ENCODE measurements at places on chromosomes 13 and 19.

- no peak for DNase-seq
These were observed 3.1 kb downstream of the CARS2 start for GRCh38 chr13:110702591-110703526.

DNA sequence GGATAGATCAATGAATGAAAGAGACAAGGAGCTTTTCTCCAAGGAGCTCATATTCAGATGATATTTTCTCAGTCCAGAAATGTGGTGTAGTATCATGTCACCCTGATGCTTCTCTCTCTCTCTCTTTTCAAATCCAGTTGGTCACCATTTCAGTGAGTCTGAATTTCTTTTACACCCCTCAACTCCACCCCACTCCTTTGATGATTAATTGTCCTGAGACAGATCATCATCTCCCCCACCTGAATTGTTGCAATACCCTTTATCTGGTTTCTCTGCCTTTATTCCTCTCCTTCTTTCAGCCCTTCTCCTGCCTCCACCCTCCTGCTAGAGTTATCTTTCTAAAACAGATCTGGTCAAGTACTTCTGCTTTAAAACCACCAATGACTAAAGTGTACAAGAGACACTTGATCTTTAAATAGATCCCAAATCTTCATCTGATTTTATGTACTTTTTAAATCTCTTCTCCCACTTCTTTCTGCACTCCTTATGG lies 299.8 kb downstream of the KLF5 start:
- no peak for DNase-seq

DNA sequence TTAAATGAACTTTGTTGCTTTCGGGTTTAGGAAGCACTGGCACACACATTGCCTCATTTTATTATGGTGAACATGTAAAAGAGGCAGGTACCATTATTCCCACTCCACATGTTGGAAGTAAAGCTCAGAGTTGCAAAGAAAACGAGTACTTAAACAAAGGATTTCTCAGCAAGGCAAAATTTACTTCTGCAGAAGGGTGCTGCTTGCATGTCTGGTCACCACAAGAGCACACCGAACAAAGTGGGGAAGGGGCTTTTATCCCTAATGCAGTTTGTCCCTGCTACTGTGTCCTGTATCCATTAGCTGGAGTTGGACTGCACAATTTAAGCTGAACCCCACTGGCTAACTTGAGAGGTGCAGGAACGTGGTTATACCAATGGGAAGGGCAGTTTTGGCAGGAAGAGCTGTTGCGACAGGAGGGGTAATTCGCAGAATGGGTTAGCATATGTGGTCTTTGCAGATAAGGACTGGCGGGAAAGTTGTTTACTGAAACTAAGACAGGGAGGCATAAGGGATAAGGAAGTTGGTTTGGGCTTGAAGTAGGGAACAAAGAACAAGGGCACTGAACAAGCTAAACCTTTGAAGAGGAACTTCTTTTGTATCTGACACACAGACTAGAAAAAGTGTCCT lies 545.5 kb downstream of the UQCRFS1 start:
- no peak for DNase-seq

GRCh38 chr13:41812237-41812636 lies 148.7 kb downstream of the VWA8 start:
- DNase-seq: no peak

DNA sequence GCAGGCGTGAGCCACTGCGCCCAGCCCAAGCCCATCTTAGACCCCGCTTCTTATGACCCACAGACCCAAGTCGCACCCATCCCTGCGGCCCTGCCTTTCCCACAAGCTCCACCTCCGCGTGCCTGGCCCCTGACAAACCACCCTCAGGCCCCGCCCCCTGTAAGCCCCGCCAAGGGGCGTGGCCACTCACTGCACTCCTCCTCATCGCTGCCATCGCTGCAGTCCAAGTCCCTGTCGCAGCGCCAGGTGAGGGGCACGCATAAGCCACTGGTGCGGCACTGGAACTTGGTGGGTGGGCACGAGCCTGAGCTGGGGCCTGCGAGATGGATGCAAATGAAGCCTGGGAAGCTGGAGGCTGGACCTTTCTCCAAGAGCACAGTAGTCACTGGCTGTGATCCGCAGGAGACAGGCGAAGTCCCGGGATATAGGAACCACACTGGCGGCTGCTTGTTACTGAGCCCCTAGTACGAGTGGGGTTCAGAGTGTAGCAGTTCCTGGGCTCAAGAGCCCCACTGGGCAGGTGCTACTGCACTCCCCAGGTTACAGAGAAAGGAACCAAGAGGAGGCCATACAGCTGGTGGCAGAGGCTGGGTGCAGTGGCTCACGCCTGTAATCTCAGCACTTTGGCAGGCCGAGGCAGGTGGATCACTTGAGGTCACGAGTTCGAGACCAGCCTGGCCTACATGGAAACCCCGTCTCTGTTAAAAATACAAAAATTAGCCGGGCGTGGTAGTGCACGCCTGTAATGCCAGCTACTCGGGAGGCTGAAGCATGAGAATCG lies 3.1 kb downstream of the CD320 start:
- no peak for DNase-seq

DNA sequence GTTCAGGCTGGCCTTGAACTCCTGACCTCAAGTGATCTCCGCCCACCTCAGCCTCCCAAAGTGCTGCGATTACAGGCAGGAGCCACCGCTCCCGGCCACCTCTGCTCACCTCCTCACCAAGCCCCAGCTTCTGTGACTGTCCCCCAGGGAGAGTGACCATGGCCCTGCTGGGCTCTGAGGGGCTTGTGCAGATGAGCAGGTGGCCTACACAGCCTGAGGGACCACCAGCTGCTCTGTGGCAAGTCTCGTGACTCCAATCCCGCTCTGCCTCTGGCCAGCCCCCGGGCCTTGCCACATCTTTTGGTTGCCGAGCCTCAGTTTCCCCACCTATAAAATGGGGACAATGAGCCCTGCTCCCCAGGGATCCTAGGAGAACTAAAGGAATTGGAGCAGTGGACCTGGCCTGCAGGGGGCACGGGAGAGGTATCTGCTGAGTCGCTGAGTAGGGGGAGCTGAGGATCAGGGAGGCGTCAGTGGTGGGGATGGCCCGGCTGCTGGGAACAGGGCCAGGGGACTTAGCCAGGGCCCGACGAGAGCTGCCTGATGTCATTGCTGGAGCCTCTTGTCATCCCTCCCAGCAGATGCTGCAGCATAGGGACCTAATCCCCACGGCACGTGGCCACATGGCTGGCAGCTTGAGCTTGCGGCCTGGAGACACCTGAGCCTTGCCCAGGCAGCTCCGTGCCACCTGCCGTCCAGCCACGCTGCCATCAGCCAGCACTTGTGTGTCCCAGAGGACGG lies 74.7 kb downstream of the GADD45B start:
- no peak for DNase-seq

- peak; percentile 71 for DNase-seq
These were observed 202.9 kb downstream of the ATP8A2 start for GRCh38 chr13:25574437-25575411.

DNA sequence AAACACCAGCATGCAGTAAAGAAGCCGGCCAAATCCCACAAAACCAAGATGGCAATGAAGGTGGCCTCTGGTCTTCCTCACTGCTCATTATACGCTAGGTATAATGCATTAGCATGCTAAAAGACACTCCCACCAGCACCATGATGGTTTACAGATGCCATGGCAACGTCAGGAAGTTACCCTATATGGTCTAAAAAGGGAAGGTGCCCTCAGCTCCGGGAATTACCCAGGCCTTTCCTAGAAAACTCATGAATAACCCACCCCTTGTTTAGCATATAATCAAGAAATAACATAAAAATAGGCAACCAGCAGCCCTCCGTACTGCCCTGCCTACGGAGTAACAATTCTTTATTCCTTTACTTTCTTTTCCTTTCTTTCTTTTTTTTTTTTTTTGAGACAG lies 21.1 kb upstream of the PLEKHF1 start:
- no peak for DNase-seq

DNA sequence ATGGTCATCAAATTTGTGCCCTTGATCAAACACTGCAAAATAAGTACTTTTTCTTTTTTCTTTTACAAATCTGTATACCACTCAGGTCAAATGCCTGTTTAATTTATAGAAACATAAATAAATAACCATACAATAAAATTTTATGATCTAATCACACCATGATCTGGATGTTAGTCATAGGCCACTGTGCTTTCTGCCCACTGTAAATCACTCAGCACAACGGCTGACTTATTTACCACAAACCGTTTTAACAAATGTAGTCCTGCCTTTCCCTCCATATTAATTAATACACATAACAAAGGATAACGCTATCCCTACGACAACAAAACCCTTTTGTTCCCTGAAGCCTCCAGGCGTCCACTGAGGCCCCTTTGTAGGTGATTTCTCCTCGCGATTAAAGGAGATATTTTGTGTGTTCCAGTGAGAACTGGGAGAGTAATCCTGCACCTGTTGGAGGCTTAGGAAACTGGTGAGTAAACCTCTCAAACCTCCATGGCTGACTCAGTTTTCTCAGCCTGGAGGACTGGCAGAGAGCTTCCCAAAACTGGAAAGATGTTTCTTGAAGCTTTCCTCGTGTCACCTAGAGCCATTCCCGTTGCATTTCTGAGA lies 477.1 kb upstream of the SGCG start:
- DNase-seq: no peak

DNA sequence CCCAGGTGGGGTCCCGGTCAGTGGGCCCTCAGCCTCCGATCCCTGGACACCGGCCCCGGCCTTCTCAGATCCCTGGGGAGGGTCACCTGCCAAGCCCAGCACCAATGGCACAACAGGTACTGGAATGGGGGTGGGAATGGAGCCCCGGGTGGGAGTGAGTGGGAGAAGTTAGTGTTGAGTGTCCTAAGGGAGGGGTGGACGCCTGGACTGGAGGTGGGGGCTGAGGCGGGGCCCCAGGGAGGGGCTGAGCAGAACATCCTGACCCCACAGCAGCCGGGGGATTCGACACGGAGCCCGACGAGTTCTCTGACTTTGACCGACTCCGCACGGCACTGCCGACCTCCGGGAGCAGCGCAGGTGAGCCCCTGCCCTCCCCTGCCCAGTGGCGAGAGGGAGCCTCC lies 17.7 kb downstream of the EPN1 start:
- no peak for DNase-seq

DNA sequence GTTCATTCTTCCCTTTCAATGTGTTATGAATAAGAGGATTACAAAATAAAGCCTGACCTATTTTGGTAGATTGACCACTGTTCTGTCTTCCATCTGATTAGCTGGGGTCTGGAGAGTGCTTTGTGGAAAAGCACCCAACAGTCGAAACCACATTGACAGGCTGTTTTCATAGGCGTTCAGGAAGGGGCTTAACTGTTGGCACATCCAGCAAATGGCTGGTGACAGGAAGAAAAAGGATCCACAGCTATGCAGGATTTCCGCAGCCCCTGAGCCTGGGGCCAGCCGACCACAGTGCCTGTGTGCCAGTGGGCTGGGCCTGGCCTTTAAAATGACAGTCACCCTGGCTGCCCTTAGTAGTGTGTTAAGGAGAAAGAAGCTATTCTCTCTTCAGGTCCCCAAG lies 113.3 kb downstream of the SIPA1L3 start:
- DNase-seq: no peak

- no peak for DNase-seq
These were observed 21.4 kb upstream of the LILRA2 start for GRCh38 chr19:54551950-54552912.

- DNase-seq: no peak
These were observed 283.6 kb downstream of the LMO7 start for GRCh38 chr13:75919660-75920199.

All from CD4-positive, alpha-beta T cell treated with Interleukin-4 for 1 hour (primary cell).